ENCODE measurements at places on chromosomes 1 and 21.

DNA sequence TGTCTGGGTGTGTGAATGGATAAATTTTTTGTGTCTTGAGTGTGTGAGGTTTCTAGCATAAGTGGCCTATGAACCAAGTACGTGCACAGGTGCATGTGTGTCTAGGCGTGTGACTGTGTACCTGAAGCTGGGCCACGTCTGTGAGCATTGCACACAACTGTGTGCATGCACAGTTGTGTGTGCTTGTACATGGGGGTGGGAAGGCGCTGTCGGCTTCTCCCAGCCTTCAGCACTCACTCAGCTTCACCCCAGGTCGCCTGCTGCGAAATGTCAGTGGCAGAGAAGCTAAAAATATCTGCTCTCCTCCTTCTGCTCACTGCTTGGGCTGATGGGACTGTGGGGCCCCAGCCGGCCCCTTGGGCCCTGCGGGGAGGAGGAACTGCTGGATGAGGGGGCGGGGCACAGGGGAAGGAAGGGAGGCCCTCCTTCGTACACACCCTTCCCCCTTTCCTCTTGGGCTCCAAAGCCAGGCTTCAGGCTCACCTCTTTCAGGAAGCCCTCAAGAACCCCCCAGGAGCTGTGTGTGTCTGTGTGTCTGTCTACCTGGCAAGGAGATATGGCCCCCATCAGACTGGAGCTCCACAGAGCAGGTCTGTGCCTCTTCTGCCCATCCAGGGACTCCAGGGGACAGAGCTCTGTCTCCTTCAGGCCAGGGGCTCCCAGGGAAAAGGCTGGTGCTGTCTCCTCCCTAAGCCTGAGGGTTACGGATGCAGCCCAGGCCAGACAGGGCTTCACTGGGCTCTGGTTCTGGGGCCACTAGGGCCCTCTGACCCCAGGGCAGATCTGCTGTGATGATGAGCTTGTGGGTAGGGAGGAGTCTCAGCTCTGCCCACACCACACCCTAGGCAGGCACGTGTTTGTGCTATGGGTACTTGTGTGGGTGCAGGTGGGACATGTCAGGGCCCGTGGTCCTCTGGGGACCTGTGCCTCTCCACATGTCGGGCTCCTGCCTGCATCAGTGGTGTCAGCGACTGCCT, 35.6 kb upstream of the WASF2 start:
- peak; percentile 78 for DNase-seq

DNA sequence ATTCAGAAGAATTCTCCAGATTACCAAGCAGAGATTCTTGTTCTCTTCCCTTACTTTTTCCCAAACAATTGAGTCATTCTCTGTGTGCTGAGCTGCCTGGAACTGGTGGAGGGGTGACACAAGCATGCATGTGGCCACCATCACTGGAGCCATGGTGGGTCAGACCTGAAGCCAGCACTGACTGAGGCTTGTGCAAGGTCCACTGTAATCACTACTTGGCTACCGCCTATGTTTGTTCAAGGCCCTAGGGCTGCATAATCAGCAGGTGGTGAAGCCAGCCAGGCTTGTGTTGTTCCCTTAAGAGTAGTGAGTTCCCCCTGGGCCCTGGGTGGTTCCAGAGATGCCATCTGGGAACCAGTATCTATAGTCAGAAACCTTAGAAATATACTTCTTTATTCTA, 183.8 kb downstream of the DNAH14 start:
- no peak for DNase-seq

DNA sequence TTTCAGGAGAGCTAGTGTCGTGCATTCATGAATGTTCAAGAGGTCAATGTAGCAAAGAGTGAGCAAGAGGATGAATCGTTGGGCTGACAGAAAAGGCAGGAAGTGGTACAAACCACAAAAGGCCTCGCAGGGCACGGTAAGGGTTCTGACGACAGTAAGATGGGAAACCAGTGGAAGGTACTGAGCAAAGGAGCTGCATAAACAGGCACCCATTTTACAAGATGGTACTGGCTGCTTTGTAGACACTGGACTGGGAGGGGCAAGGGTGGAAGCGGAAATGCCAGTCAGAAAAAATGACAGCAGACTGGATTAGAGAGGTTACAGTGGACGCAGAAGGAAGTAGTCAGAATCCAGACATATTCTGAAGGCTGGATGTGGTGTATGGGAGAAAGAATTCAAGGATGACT, 123.5 kb downstream of the PTPN14 start:
- DNase-seq, result peak; percentile 72

GRCh38 chr1:112957133-112957812, 1.3 kb upstream of the SLC16A1 start:
- DNase-seq, result peak; percentile 58

GRCh38 chr1:31570228-31570627, 6.1 kb upstream of the TINAGL1 start:
- no peak for DNase-seq

All from stimulated activated CD8-positive, alpha-beta memory T cell treated with anti-CD3 and anti-CD28 coated beads, Interleukin-4, amount 100 ng/mL, for 48 hours (primary cell).